ENCODE measurements at places on chromosomes 2 and 18.

- DNase-seq, result no peak
Observed at GRCh38 chr2:105904938-105905337, 160.2 kb downstream of the NCK2 start.

- DNase-seq, result no peak
Observed at GRCh38 chr2:204971206-204971907, 426.1 kb downstream of the PARD3B start.

DNA sequence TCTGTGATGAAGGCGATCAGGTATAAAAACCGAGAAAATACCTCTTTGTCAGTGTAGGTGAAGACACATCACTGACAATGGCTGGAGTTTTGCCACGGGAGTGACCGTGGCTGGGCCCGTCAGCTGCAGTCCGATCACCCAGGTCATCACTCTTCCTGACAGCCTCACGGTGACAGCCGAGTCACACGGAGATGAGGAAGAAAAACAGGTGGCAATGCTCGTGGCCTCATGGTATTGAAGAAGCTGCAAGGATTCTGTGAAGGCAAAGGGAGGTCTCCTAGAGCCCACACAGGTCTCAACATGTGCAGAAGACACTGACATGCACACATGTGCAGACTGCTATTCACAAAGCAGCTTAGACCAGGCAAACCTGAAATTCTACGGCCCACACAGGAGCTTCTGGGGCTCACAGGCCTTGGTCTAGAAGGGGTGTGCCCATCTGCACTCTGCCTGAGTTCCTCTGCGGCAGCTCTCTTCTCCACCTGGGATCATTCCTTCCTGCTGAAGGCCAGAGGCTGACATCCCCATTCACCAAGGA, 7.4 kb downstream of the COPS9 start:
- no peak for DNase-seq

- no peak for DNase-seq
Observed at GRCh38 chr2:70531419-70532086, 22.1 kb downstream of the TGFA start.

GRCh38 chr2:158484892-158485556, 28.3 kb downstream of the PKP4 start:
- DNase-seq, result no peak

- no peak for DNase-seq
Observed at GRCh38 chr18:61371111-61371510, 37.9 kb downstream of the CDH20 start.

DNA sequence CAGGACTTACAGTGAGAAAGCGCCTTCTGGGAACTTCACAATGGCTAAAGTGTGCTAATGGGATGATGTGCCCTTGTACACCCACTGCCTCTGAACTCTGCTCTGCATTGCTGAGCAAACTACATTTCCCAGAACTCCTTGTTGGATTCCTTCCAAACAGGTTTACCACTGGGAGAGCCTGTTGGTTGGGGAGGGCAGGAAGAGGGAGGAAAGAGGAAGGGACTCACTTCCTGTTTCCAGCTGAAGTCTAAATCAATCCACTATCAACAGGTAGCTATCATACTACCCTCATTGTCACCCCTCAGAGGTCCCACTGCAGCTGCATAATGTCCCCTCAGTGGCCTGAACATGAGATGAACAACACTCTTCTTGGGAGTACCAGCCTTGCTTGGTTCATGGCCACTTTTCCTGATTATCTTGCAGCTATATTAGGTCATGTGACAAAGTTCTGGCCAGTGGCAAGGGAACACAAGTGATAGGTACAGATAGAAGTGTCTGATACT, 109.7 kb downstream of the MSH2 start:
- no peak for DNase-seq

- no peak for DNase-seq
Observed at GRCh38 chr2:213069531-213069930, 81.9 kb downstream of the IKZF2 start.

- no peak for DNase-seq
Observed at GRCh38 chr2:36659872-36660312, 36.6 kb upstream of the VIT start.

- no peak for DNase-seq
Observed at GRCh38 chr18:21693322-21693721, 11.3 kb downstream of the ABHD3 start.

DNA sequence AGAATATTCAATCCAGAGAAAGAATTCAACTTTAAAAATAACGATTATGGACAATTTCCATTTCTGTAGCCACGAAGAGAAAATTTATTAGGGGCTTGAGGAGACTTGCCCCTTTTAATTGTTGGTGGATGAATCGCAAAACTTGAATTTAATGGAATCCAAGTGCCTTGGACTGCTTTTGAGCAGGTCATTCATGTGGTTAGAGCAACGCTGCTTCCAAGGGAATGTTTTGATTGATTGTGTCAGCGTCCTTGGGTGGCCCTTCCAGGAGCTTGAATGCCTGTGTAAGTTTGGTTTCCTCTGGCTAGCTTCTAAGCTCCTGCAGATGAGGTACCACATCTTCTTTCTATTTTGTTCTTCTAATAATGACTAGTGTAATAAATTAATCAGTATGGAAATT, 213.4 kb downstream of the LTBP1 start:
- no peak for DNase-seq

- no peak for DNase-seq
Observed at GRCh38 chr18:3114451-3114850, 101.5 kb upstream of the LPIN2 start.

GRCh38 chr2:10164601-10165000, 42.1 kb downstream of the RRM2 start:
- DNase-seq, result no peak

DNA sequence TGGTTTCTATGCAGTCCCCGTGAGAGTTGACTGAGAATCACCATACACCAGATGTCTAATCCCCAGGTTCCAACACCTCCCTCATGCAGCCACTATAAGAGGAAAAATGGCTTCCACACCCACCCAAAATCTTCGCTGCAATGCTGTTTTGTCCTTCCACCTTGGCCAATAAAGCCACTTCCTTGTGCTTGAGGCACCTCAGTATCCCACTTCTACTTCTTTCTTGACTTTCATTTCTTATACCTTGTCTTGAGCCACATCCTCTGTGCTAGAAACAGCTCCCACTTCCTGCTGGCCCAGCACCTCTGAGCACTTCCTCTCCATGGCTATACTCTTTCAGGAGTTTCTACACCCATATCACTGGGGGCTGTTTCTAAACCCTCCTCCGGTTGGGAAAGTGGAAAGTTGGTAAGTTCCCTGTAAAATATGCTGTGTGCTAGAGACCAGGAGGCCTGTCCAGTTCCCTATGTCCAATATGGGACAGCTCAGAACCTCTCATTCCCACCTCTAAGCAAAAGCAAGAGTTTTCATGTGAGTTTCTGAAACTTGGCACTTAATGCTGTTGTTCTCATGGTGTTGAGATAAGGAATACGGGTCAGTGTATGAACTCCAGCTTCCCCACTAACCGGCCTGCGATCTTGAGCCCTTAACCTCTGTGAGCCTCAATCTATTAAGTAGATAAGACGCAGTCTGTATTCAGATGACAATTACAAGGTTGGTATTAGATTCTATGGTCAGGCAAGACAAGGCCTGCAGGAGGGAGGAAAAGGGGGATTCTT, 209.1 kb upstream of the ID2 start:
- DNase-seq, result no peak

DNA sequence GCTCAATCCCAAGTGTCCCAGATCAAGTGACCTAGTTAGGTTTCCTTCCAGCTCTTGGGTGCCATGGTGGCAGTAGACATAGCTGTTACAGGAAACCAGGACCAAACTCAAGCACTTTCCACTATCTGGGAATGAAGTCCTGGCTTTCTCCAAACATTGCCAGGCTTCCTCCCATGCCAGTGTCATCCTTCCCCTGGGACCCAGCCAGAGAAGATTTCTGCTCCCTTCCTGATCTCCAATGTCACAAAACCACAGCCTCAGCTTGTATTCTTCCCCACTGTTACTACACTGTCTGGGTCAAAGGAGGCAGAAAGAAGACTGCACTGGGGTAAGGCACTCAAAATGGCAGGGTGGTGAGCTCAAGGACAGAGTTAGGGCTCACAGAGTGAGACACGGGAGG, 347.1 kb downstream of the TNS1 start:
- no peak for DNase-seq

DNA sequence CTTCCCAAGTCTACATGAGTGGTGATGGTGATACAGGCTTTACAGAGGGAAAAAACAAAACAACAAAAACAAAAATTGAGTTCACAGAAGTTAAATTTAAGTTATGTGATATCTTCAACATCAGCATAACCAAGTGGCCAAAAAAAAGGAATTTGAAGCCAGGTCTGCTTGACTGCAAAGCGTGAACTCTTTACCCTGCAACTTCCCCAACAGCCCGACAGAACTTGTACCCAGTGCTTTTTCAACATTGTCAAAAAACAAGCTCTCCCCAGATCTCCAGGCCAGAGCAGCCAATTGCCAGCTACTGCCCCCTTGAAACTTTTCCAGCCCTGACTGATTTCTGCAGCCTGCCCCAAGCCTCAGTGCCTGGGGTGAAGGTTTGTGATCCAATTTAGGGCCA, 76.7 kb downstream of the RNF144A start:
- DNase-seq, result no peak

- DNase-seq, result no peak
Observed at GRCh38 chr18:75168619-75169018, 40.3 kb downstream of the PTGR3 start.

GRCh38 chr2:106537047-106537446, 49.9 kb downstream of the CD8B2 start:
- no peak for DNase-seq

- no peak for DNase-seq
Observed at GRCh38 chr2:172674034-172674967, 61.3 kb upstream of the RAPGEF4 start.

- DNase-seq, result no peak
Observed at GRCh38 chr2:203707530-203707929, 1.1 kb downstream of the CD28 start.

DNA sequence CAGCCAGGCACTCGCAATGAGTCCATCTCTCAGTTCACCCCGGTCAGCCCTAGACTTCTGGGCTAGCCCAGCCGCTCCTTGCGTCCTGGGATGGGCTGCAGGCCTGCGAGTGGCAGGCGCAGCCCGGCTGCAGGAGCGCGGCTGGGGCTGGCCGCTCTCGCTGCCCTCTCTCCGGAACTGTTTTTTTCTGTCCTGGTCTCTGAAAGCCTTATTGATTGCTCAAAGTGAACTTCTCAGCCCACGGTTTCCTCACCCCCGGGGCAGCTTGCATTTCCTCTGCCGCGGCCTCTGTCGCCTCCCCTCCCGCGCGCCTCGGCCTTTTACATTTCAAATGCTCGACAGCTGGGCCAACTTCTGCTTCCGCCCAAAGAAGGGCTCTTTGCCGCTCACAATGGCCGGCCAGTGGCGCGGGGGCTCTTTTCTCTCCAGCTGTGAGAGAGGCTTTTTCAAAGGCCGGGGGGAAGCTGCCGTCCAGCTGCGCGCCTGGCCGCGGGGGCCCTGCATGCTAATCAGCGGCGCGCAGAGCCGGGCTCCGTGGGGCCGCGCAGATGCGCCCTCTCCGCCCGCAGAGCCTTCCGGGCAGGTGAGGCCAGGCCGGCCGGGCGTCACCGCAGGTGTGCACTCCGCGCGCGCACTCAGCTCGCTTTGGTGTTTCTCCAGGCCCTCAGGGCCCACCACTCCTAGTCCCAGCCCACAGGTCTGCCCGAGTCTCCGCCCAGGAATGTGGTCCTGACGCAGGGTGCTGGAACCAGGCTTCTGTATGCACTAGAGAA, 513.8 kb downstream of the RNF144A start:
- DNase-seq, result no peak

GRCh38 chr2:196592331-196592910, 47.1 kb upstream of the CCDC150 start:
- DNase-seq, result no peak

DNA sequence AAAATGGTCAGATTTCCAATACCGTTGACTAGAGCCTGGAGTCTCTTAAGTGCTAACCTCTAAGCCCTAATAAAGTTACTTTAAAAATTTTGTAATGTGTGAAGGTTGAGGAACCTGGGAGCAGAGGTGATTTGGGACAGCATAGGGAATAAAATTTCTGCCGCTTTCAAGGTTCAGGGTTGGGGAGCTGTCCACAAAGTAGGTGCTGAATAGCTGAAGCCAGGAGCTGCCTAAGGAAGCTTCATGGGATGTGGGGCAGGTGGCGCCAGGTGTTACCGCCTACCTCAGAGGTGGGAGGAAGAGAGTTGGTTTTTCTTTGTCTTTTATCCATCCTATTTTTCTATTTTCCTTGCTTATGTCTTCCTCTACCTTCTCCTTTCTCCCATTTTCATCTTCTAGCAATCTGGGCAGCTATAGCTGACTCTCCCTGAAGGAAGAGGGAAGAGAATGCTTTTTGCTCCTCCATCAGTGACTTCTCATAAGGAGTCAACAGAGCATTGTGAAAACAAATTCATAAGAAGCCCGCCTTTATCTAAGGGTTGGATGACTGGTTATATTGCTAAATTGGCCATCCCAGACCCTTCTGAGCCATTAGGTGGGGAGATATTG, 178.7 kb downstream of the CLIP4 start:
- no peak for DNase-seq

GRCh38 chr2:28277466-28277865, 115.2 kb upstream of the FOSL2 start:
- no peak for DNase-seq

DNA sequence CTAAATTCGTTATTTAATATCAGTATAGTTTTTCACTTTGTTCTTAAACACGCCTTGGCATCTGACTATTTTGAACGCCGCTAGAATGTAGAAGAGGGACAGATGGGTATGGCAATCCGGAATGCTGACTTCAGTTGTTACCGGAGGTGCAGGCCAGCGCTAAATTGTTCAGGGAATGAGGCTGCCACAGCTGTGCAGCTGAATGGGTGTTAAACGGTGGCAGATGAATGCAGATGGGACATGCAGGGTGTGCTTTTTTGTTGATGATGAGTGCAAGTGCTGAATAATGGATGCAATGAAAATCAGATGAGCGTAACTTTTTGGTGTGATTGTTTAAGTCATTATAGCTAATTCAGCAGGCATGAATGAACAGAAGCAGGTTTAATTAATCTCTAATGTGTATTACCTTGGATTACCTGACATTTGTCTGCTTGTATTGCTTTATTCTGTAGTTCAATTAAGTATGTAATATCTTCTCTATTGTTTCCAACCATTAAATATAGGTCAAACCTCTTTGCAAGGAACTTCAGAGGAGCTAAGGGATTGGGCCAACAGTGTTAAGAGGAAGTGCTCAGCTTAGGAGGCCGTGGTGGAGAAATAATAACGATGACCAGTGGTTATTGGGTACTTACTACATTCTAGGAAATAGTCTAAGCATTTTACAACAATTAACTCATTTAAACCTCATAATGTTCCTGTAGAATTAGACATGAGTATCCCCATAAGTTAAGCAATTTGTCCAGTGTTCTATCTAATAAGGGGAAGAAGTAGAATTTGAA, 11.9 kb upstream of the CREG2 start:
- no peak for DNase-seq

- no peak for DNase-seq
Observed at GRCh38 chr2:46034535-46034934, 262.7 kb upstream of the EPAS1 start.

DNA sequence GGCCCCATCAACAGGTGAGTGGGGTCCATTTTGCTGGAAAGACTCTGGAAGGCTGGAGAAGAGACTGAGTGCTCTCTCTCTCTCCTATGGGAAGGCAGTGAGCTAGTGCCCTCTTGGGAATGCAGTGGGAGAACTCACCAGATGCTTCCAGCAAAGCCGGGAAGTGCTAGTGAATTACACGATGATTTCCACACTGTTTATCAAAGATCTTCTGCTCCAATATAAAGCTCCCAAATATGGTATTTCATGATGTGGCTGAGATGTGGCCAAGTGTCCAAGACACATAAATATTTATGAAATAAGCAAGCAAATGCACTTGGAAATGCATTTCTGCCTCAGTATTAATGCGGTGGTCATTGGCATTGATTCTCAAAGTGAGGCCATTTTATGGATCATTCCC, 135.9 kb downstream of the VAPA start:
- DNase-seq, result no peak

- DNase-seq, result no peak
Observed at GRCh38 chr2:236972491-236973342, 113.0 kb upstream of the COPS8 start.

Measured in stimulated activated CD4-positive, alpha-beta T cell treated with anti-CD3 and anti-CD28 coated beads, TNF-alpha, amount 100 ng/mL, for 1 hour (primary cell).